Stimulated activated CD4-positive, alpha-beta T cell treated with anti-CD3 and anti-CD28 coated beads, TNF-alpha, amount 100 ng/mL, for 1 hour (primary cell): ENCODE measurements at places on chromosomes 7 and 10.
A peak's percentile ranks its signal among the peaks of the same experiment; 100 is the strongest.

- peak; percentile 20 for DNase-seq
Measured at GRCh38 chr10:89217057-89217990, 10.2 kb upstream of the CH25H start.

- DNase-seq = no peak
Measured at GRCh38 chr10:62993121-62993520, 140.0 kb upstream of the NRBF2 start.

- no peak for DNase-seq
Measured at GRCh38 chr7:69845721-69846495, 247.6 kb downstream of the AUTS2 start.

DNA sequence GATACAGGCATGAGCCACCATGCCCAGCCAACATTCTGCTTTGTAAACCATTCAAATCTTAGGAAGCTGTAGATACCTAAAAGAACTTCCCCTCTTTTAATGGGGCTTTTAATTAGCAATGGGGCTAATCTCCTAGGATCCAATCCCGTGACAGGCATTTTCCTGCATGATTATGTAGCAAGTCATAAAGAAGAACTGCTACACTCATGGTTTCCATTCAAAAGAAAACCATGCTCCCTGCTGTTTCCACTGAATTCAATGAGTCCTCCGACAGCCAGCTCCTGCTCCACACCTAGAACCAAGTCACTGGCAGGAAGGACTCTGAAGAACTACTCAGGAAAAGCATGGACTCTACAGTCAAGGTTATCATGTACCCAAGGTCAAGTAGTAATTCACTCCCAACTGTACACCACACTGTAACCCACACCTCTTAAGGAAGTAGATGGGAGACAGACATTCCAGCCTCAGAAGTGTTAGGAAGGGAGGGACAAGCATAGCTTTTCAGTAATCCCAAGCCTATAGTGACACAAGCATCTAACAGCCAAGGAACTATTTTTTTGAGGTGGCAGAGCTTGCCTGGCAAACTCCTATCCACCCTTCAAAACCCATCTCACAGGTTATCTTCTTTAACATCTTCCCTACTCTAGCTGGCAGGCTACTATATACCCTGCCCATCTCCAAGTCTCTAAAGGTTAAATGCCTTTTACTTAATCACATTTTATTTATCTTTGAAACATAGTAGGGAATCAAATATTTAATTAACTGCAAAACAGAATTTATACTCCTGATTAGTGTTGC lies 47.5 kb downstream of the CTBP2 start:
- DNase-seq = no peak

GRCh38 chr10:63700631-63701156 lies 179.5 kb downstream of the REEP3 start:
- no peak for DNase-seq

GRCh38 chr7:23895666-23896096 lies 185.7 kb downstream of the STK31 start:
- DNase-seq = no peak
